ENCODE measurements at places on chromosomes 5 and 9.
A peak's percentile ranks its signal among the peaks of the same experiment; 100 is the strongest.

- DNase-seq: peak; percentile 36
Observed at GRCh38 chr5:59036274-59036961, 453.5 kb downstream of the RAB3C start.

DNA sequence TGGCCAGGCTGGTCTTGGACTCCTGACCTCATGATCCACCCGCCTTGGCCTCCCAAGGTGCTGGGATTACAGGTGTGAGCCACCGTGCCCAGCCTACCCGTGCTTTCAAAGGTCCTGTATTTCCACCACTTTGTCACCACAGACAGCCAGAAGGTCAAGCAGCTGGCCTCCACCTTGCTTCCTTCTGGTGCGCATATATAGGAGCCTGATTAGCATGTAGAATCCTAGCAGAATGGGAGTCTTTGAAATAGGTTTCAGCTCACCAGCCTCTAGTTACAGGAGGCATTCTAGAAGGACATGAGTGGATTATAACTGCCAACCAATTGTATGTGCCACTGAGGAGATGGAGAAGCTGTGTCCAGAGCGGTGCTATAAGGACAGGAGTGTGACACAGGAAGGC lies 18.9 kb downstream of the POLR1E start:
- no peak for DNase-seq

GRCh38 chr5:143217065-143217803 lies 186.3 kb downstream of the NR3C1 start:
- peak; percentile 72 for DNase-seq

DNA sequence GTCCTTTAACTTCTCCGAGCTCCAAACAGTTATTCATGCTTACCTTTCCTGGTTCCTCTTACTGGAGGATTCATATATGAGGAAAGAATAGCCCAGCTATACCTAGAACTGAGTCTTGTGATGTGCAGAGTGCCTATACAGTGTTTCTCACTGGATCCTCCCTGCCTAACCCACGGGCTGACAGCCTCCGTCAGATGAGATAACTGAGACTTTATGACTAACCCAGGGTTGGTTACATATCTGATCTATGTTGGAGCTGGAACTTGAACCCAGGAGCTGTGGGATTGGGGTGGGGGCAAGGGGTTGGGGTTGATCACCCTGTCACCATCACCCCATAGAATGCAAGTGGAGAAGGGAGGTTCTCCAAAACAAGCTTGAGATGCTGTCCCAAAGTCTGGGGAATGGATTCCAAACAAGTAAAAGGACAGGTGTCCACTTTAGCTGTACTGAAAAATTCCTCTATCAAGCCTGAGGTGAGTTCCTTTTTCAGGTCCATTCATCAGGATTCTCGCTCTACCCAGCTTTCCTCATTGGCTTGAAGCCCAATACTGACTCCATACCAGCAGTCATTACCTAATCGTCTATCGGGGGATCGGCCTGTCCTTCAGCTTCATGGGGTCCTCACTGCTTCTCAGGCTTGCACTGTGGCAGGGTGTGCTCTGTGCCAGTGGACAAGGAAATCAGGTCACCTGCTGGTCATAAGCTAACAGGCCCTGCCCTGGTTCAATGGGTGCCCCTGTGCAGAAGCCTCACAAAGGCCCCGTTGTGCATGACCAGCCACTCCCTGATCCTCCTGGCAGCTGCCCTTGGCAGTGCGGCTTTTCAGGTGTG lies 100.6 kb downstream of the ARHGAP26 start:
- DNase-seq: peak; percentile 68

- DNase-seq: no peak
Observed at GRCh38 chr5:176922817-176923216, 23.7 kb upstream of the HK3 start.

DNA sequence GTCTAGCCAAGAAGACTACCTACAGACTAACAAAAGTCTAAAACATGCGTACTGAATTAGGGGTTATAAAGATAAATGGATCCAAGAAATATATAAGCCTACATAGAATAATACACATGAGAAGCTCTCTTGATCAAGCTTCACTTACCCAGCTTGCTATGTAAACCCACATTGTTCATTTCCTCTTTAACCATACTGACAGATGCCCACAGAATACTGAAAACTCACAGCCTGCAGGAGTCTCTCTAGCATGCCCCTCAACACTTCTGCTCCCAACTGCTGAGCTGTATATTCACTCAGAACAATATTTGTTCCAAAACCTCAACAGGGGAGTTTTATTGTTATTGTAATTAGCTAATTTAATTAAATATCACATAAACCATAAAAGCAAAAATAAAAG lies 52.4 kb downstream of the RFX3 start:
- DNase-seq: no peak

DNA sequence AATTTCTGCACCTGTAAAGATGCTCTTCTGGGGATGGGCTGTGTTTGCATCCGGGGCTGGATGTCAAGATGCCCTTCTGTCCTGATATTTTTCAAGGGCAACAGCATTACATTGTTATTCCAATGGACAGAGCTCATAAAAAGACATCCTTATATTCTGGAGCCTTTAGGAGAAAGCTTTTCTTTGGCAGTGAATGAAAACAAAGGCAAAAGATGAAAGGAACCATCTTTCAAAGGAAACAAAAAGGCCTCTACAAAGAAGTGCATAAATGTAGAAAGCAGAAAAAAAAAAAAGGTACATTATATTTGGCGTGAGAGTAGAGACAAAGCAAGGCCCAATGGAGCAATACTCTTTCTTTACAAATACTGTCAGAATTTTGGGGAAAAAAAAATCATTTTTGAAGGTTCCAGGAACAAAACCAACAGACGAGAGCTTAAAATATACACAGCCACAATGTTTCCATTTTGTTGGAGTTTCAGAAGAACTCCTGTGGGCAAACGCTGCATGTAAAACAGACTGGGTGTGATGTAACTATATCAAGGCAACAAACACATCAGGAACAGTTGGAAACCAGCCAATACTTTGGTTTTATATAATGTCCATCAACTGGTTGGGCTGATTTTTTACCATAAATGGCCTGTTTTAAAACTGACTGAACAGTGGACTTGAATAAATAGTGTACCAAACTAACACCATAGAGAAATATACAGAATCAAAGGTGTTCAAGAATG lies 885.6 kb upstream of the DMAC1 start:
- DNase-seq: no peak

DNA sequence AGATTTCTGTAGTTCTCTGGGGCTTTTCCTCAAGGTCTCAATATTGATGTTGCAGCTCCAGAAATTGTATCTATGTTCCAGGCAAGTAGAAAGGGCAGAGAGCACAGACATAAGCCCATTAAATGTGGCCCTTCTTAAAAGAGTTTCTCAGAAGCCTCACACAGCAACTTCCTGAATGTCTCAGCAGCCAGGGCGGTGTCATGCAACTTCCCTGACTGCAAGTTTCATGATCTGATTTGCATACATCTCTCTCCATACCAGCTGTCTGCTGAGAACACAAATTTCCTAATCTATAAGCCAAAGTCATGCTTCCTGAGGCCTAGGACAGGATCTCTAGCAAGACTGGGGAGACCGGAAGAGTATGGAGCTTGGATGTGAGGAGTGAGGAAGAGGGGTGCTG lies 13.0 kb downstream of the RGS7BP start:
- DNase-seq: no peak

- peak; percentile 21 for DNase-seq
Observed at GRCh38 chr5:154972476-154973080, 31.7 kb downstream of the MRPL22 start.

DNA sequence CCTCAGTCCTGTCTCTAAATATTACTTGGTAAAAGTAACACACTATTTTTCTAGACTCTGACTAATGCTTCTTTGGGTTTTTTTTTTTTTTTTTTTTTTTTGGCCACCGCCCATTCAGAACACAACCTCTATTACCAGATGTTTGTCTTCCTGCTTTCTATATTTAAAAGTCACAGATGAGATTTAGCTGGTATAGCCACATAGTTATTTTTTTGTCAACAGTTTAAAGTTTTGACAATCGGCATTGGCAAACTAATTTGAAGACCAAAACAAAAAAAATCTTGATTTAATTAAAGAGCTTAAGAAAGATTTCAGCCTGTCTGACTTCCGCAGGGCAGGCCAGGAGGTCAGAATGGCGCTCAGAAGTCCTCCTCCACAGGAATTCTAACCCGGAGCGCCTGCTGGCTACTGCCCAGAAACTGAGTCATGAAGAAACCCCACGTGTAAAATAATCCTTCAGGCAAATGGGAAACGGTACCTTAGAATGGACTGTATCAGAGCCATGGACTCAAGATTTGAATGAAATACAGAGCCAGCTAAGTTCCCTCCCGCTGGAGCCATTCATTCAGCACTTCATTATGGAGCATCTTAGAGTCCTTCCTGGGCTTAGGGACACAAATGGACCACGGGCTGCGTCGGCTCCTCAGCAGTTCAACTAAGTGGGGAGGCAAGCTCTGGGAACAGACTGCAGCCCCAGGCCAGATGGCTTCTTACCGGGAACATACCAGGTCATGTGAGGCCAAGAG lies 55.6 kb downstream of the PTPDC1 start:
- DNase-seq: no peak

- no peak for DNase-seq
Observed at GRCh38 chr5:116531635-116532034, 43.0 kb downstream of the SEMA6A start.

DNA sequence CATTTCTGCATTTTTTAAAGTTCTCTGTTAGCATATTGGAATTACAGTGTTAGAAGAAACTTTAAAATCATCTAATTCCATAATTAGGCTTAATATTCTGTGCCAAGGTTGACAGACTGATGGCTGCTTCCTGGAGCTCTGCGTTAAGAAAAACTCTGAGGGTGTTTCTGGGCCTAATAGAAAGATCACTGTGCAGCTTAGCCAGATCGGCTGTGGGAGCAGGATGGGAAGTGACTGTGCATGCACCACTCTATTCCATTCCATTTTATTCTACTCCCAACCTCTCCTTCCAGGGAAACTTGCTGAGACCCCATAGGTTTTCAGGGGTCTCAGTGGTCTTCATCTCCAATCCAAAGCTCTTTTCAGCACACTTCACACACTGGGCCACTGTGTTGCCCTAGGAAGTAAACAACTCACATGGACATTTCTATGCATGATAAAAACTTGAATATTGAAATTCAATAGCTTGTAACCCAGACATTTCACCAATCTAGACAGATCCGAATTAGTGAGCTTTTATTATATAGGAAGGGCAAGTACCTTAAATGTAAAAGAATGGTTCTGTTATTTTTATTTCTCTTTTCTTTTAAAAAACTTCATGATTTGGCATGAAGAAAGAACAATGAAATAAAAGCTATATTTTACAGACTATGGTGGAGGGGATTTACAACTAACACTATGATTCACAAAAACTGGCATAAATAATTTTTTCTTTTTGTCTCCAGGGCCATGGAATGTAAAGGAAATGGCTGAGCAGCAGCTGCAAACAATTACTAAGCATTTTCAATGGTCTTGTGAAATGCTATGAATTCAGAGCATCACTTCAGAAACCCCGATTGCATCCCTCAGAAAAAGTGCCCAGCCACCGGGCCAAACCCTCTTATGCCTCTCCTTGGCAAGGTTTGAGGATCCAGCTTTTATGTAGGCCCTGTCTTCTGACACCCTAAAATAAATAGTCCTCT lies 51.4 kb upstream of the DAB2 start:
- DNase-seq: no peak

GRCh38 chr9:87588339-87588738 lies 90.7 kb downstream of the DAPK1 start:
- no peak for DNase-seq
